H9 (cell line): ENCODE measurements at places on chromosomes 7 and 10.

GRCh38 chr7:102988088-102988487 is 75.3 kb downstream of the LRRC17 start:
- no peaks in the 10 kb centered on the region; the same call in 1 of the 2 replicates for H3K27me3 ChIP-seq
- no peak overlapping the region for H3K4me3 ChIP-seq
- H3K36me3 ChIP-seq, result no peaks in the 10 kb centered on the region
- DNase-seq, result no peak
- no peak overlapping the region for H3K27ac ChIP-seq

DNA sequence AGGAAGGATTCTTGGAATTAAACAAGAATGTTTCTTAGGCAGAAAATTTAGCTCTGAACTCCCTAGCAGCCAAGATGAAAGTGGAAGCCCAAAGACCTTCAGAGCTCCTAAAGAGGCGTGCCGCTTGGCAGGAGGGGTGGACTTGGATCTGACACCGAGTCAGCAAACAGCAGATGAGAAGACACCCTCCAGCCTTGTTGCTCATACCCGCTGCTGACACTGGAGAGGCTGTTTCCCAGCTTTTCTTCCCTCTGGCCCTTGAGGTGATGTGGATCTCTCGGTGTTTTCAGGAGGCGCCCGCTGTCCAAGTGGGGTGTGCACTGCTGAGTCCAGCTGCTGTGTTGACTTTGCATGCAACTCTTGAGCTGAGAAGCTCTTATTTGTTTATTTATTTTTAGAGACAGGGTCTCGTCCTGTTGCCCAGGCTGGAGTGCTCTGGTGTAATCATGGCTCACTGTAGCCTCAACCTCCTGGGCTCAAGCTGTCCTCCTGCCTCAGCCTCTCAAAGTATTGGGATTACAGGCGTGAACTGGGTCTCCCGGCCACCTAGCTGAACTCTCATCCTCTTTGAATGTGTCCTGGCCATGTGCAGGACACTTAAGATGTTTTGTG is 21.5 kb downstream of the SLC18A2 start:
- no peak for DNase-seq
- peaks cover 7% of the 10 kb centered on the region; the same call in 1 of the 2 replicates for H3K4me1 ChIP-seq
- no peak overlapping the region for H3K27ac ChIP-seq
- no peaks in the 10 kb centered on the region; the same call in 2 of the 3 replicates for H3K36me3 ChIP-seq

DNA sequence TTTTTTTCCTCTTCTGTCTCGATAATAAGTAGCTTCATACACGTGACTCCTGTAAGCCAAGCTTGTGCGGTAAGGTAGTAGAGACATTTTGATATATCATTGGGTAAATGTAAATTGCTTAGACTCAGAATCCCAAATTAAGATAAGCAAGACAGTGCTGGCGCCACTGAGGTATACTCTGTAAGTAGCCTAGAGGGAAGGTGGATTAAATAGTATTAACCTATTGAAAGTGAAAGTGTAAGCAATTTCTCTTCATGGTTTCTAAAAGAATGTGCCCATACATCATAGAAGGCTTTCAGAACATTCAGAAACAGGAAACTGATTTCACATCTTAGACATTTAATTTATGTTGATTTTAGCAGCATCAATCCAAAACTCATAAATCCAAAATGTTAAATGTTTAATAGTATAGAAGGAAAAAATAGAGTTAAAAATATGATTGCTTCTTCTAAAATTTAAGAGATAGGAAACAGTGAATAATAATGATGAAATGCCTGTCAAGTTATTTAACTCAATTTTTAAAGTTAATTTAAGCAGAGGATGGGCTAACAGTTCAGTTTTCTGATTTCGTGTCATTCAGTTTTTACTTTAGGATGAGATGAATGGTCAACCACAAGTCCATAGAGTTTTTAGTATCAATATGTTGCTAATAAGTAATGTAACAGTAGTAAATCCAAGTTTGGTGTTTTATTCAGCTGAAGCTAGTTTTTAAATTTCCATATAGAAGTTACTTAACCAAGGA is 36.8 kb downstream of the LRRC72 start:
- H3K27me3 ChIP-seq, result no peaks in the 10 kb centered on the region
- DNase-seq, result no peak
- H3K27ac ChIP-seq, result no peak overlapping the region

DNA sequence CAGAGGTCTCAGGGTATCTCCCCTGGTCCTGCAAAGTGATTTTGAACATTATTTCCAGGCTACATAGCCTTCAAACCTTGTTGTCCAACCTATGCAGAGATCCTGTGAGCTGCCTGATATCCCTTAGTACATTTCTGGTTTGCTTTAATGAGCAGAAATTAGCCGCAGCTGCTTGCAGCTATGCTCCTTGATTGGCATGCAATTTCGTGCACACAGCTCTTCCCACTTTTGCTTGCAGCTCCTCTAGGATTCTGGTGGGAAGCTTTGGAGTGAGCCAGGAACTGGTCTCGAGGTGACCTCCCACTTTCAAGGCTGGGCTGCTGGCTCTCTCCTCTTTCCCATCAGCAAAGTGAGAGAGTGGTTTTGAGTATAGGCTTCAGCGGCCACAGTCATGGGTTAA is 45.8 kb downstream of the OAT start:
- no peaks in the 10 kb centered on the region for H3K27me3 ChIP-seq
- no peaks in the 10 kb centered on the region for H3K36me3 ChIP-seq
- H3K4me1 ChIP-seq, result no peaks in the 10 kb centered on the region; the same call in 1 of the 2 replicates
- H3K4me3 ChIP-seq, result no peak overlapping the region
- H3K27ac ChIP-seq, result no peak overlapping the region

DNA sequence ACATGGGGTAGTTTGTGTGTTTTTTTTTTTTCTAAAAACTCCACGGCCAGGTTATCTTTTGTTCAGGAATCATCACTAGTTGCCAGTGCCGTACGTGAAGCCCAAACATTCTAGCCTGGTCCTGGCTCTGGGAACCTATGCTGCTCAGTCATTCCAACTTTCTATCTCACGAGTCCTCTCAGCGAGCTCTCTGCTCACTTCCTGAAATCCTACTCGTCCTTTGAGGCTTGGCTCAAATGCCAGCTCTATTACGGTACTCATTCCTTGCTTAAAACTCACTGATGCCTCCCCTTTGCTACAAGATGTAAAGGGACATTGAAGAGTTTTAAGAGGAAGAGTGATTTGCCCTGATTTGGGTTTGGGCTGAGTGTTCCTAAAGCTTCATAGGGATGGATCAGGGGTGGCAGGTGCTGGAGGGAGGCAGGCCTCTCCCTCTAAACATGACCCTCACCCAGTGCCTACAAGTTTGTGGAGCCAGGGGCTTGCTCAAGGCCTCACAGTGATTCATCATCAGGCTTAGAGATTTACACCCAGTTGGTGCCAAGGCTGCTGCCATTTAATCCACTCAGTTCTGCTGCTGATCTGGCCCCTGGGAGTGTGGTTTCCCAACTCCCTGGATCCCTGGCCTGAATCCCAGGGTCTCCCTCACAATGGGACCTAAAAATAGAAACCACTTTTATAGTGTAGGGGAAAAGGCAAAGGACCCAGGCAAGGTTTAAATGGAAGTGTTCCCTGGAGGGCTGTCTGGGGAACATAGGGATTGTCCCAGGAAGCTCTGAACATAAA is 46.1 kb upstream of the R3HCC1L start:
- no peak overlapping the region for H3K27ac ChIP-seq
- no peaks in the 10 kb centered on the region for H3K36me3 ChIP-seq
- no peaks in the 10 kb centered on the region for H3K27me3 ChIP-seq
- H3K4me1 ChIP-seq, result no peaks in the 10 kb centered on the region

GRCh38 chr7:8921807-8922206 is 488.4 kb downstream of the NXPH1 start:
- no peak overlapping the region for H3K27ac ChIP-seq
- H3K36me3 ChIP-seq, result no peaks in the 10 kb centered on the region
- DNase-seq, result no peak
- H3K4me1 ChIP-seq, result peaks cover 2% of the 10 kb centered on the region; the same call in 1 of the 2 replicates
- H3K4me3 ChIP-seq, result peak overlapping the region; percentile 6; the same call in 2 of the 3 replicates

GRCh38 chr10:90784771-90785170 is 73.1 kb downstream of the HTR7 start:
- H3K4me1 ChIP-seq, result 0 out of 2 replicates have a peak, but pooled peaks cover 2% of the 10 kb centered on the region
- no peak overlapping the region for H3K27ac ChIP-seq
- DNase-seq, result no peak
- H3K36me3 ChIP-seq, result no peaks in the 10 kb centered on the region
- H3K4me3 ChIP-seq, result no peak overlapping the region
- H3K27me3 ChIP-seq, result no peaks in the 10 kb centered on the region

GRCh38 chr7:143003393-143004051 is 23.4 kb downstream of the OR9A2 start:
- H3K4me3 ChIP-seq, result no peak overlapping the region
- no peak overlapping the region for H3K27ac ChIP-seq
- no peaks in the 10 kb centered on the region for H3K4me1 ChIP-seq
- H3K36me3 ChIP-seq, result no peaks in the 10 kb centered on the region

DNA sequence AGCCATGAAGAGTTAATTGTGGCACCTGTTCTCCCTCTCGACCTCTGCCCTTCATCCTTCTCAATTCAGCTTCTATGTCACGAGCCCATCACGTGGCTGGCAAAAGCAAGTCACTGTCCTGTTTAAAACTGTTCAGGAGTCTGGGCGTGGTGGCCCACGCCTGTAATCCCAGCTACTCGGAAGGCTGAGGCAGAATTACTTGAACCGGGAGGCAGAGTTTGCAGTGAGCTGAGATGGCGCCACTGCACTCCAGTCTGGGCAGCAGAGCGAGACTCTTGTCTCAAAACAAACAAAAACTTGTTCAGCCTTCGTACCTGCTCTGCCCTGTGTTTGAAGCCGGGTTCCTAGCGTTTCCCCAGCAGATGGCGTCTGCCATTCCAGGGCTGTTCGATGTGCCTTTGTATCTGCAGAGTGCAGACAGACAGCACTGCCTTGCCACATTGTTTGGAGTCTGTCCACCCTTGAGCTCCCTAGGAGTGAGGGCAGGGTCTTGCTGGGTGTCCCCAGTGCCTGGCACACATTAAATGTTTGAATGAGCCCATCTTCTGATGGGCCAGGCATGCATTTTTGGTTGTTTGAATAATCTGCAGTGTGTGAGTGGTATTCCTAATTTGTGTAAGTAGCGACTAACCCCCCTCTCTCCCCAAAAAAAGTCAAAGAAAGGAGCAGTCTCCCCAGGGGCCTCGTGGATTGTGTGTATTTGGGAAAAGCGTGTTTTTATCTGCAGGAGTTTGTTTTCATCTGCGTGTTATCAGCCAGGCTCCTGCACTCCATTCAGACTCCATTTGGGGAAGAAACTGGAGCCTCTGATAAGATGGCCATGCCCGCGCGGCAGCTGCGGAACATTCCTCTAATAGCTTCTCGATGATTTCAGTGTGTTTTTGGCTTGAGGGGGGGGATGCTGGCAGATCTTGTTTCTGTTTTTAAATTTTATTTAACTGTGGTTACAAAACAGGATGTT is 61.2 kb downstream of the DNAJB6 start:
- peak; percentile 72 for DNase-seq
- no peaks in the 10 kb centered on the region for H3K27me3 ChIP-seq
- H3K36me3 ChIP-seq, result peaks cover 55% of the 10 kb centered on the region
